ENCODE measurements at places on chromosomes 4 and X.

- DNase-seq: no peak
These were observed 98.4 kb downstream of the AREG start for GRCh38 chr4:74543231-74543781.

GRCh38 chr4:184792950-184793555 is 32.7 kb downstream of the ACSL1 start:
- DNase-seq: peak; percentile 59

- DNase-seq: no peak
These were observed 13.4 kb downstream of the TBC1D9 start for GRCh38 chr4:140742838-140743193.

GRCh38 chrX:42519666-42520231 is 258.2 kb downstream of the PPP1R2C start:
- DNase-seq: no peak

DNA sequence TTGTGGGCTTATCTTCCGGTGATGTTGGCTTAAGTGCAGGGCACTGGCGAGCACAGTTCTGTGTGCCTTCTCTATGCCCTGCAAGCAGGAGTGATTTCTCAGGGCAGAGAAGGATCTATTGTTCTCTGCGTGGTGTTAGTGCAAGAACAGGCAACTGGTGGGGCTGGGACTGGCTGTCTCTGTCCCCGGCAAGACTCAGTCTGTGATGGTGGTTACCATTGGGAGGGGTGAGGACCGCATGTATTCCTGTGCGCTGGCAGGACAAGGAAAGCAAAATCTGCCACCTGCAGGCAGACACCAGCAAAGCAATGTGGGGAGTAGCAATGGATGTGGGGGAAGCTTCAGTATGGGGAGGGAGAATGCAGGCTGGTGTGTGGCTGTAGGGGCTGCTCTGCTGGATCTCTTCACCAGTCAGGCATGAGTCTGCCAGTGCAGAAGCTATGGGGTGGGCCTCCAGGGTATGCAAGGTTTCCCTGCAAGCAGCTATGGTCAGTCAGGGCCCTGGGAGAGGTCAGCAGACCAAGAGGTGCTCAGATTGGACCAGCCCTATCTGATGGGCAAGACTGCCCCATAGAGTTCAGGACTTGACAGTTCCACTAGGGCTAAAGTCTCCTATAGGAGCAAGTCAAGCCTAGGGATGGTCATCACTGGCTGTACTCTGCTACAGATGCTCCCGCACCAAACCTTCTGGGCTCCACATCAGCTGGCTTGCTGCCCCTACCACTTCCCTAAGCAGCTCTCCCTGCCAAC is 16.8 kb downstream of the PF4 start:
- no peak for DNase-seq

DNA sequence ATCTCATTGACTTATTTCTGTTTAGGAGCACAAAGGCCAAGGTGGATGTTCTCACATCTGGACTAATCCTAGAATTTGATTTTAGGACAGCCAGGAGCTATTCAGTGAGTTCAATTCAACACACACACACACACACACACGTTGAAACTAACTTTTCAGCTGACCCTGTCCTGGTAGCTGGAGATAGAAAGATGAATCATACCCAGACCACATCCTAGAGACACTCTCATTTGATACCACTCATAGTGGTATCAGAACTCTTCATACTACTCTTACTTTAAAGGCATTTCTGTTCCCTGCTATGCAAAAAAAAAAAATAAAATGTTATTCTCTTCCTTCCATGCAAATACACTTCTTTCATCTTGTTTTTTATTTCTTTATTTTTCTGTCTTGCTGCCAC is 36.7 kb downstream of the KLF8 start:
- no peak for DNase-seq

DNA sequence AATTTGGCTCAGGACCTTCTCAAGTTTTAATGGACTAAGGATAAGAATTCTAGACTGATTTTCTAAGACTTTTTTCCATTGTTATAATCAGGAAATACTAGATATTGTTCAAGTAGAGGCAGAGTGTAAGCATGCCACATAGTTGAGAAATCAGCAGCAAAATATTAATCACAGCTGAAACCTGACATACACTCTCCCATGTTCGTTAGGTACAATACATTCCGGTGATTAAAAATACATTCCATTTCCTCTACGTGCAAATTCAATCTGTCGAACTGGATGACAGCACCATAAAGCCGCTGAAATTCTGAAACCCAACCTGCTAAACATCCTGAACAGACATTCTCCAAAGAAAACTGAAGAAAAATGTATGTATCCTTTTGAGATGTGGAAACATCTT is 587.6 kb upstream of the DIPK2B start:
- no peak for DNase-seq

- no peak for DNase-seq
These were observed 214.0 kb upstream of the WDFY3 start for GRCh38 chr4:85180533-85180932.

DNA sequence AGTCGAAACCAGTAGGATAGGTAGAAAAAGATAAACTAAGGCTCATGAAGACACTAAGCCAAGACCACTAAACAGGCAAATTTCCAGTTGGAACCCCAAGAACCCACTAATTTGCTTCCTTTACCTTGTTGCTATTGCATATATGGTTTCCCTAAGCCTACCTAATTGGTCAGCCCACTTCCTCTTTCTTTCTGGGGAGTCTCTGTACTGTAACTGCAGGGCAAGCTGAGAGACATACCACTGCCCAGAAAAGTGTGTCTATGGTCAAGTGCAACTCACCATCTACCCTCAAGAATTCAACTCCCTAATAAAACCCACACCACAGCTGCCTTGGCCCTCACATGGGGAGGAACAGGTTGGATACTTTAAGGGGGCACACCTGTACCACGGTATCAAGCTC is 28.6 kb downstream of the IDS start:
- DNase-seq: no peak

DNA sequence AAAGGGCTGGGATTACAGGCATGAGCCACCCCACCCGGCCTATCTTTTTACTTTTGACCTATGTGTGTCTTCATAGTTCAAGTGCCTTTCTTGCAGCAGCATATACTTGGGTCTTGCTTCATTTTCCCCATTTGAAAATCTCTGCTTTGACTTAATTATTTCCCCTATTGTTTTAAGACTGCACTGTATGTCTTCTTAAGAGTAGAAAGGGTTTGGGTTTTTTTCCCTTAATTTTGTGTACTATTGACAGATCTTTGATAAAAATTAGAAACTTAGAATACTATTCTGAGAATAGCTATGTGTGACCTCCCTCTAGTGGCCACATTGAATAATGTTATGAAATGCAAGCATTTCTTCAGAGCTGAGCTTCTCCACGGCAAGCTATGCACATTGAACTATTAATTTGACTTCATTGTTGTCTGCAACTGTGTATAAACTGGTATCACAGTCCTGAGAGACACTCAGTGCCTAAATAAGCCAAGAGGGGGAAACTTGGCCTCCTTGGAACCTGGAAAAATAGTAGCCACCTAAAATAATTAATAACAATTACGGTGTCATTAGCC is 8.7 kb upstream of the SLC25A4 start:
- no peak for DNase-seq

GRCh38 chr4:40178672-40179071 is 18.2 kb upstream of the RHOH start:
- DNase-seq: no peak

GRCh38 chr4:28221536-28221935 is 1360.9 kb downstream of the STIM2 start:
- no peak for DNase-seq

- DNase-seq: no peak
These were observed 35.2 kb downstream of the STAP1 start for GRCh38 chr4:67593741-67594175.

- no peak for DNase-seq
These were observed 148.9 kb downstream of the ADAM29 start for GRCh38 chr4:175066923-175067627.

DNA sequence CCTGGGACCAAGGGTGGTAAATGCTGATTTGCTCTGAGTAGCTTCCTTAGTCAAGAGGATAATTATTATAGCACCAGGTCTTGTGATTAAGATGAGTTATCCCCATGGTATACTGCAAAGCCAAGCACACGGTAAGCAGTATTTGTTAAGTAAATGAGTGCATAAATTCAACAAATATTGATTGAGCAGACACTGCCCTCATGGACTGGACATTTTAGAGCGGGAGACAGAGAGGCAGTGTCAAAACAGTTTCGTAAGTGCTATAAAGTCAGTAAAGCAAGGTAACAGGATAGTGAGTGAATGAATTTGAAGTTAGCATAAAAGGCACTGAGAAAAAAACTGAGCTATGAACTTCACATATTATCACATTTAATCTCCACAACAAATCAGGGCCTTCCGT is 13.9 kb downstream of the PHF8 start:
- no peak for DNase-seq

DNA sequence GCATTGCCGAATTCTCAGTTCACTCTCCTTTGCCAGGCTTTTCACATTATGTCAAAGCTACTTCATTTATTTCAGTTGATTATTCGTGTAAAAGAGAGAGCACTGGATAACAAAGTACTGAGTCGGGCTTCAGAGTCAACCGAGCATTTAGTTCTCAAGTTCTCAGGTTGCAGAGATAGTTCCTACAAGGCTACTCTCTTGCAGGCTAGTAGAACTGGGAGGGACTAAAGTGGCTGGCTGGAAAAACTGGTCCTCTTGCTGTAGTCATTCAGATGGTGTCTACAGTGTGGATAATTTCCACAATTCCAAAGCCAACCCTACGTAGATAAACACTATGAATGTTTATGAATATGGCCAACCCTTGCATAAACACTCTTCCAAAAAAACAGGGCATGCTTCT is 4.6 kb upstream of the CCNG2 start:
- no peak for DNase-seq

GRCh38 chrX:94831364-94831763 is 1157.4 kb downstream of the FAM133A start:
- DNase-seq: no peak

- DNase-seq: no peak
These were observed 31.8 kb downstream of the MSL3 start for GRCh38 chrX:11789809-11790208.

GRCh38 chr4:52299120-52299519 is 248.0 kb downstream of the SPATA18 start:
- DNase-seq: no peak

GRCh38 chr4:137545461-137545861 is 13.2 kb upstream of the PCDH18 start:
- DNase-seq: no peak

GRCh38 chrX:15714529-15714928 is 23.5 kb upstream of the CA5B start:
- DNase-seq: no peak
